ENCODE measurements at places on chromosomes 5 and 9.

DNA sequence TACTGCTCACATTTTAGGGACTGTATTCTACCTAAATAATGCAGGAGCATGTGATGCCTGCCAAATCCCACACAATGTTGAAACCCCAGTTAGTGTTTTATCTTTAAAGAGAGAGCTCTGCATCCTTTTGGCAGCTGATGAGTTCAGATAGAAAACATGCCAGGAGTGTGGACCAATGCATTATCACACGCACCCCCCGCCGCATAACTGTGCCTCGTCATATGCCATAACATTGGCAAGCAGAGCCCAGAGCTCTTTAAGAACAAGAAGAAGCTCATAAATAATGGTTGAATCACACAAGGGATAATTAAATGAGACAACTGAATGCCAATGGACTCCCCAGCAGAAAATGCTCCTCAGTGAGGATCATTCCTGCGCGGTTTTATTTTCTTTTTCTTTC lies 52.8 kb upstream of the RORB start:
- no peak for DNase-seq

DNA sequence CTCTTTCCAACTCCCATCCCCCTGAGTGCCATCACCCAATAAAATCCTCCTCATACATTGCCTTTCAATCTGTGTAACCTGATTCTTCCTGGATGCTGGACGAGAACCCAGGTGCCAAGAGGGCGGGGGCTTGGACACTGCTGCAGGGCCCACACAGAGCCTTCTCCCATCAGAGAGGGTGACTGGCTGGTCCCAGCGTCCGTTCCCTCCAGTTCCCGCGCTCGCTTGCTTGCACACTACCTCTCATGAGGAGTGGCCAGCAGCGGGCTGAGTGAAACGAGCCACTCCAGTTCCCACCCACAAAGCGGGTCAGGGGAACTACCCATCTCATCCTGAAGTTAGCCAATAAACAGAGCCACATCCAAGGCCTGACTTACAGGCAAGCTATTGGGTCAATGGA lies 602.6 kb upstream of the ADAMTS16 start:
- no peak for DNase-seq

GRCh38 chr9:5577225-5577624 lies 51.7 kb upstream of the RIC1 start:
- DNase-seq = no peak

GRCh38 chr9:113913426-113914195 lies 37.5 kb downstream of the ZNF618 start:
- DNase-seq = no peak

DNA sequence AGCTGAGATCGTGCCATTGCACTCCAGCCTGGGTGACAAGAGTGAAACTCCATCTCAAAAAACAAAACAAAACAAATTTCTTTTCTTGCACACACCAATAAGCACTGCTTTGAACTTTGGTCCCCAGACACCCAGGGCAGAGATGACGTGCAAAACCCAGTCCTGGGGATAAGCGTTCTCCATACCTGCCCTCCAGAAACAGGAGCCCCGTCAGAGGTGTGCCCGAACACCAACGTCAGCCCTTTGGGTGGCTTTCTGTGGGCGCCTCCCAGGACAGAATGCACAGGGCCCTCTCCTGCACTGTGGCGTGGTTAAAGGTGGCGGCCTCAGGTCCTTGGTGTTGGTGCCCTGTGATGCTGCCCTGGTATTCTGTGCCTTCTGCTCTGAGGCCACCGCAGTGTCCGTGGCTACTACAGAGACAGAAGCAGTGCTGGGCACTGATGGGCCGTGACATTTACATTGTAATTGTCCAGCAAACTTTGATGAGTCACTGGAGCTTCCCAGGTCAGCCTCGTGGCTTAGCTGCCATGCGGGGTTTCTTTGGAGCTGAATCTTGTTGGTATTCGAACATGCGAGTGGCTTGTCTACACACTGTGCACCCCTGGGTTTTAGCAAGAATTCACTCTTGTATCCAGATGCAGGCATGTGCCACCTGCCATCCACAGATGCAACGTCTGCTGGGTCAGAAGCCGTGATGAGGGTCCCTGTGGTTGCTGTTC lies 9.8 kb downstream of the PPP1R26 start:
- DNase-seq = no peak

- no peak for DNase-seq
These were observed 6.6 kb downstream of the C5orf52 start for GRCh38 chr5:157677931-157678330.

- DNase-seq = no peak
These were observed 274.3 kb upstream of the EFNA5 start for GRCh38 chr5:107945061-107945460.

GRCh38 chr5:122690266-122690665 lies 84.6 kb upstream of the SNX2 start:
- DNase-seq = no peak

DNA sequence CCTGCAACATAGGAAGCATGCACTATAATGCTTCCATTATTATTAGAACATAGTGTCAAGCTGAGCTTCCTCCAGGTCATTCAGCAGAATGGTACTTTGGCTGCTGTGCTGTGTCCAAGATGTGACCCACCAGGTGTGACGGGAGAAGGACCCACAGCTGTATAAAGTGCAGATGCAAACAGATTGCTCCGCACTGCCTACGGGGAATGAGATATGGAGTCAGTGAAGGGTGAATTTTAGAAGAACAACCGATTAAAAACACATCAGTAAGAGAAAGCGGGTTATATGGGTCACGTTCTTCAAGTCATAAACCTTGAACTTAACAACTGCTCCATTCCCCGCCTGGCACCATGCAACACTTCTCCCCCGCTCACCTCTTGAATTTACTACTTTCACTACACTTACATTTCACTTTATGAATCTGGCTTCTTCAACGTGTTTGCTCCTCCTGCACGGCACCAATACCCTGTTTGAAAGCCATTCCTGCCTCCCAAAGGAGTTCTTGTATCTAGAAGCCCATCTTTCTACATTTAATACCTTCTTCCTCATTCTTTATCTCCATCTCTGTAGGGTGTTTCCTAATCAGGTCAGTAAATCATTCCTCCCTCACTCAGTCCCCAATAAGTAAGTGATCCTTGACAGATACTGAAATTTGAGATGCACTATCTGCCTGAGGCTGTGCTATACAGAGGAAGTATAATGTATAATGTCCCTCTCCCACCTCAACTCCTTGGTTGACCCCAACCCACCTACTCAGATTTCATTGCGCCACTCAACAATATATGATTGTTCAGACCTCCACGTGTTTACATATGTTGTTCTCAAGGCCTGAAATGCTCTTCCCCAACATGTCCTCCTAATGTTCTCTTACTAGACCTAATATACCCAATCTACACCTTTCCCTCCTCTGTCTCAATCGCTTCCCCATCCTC lies 25.9 kb downstream of the BRINP1 start:
- no peak for DNase-seq

DNA sequence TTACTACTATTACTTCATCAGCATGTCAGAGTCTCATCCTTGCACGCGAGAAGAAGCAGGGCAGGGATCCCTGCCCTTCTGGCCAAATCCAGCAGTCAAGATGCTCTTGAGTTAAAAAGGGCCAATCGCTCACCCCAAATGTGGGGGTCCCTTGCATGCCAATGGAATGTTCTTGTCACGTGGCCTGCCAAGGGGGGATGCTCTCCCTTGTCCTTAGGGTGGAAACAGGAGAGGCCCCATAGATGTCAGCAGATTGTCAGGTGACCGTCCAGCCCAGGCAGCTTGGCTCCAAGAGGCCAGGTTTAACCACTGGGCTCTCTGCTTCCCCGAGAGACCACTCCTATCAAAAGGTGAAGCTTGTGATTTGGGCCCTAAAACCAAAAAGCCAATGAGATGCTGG lies 25.3 kb upstream of the DUSP1 start:
- DNase-seq = no peak

DNA sequence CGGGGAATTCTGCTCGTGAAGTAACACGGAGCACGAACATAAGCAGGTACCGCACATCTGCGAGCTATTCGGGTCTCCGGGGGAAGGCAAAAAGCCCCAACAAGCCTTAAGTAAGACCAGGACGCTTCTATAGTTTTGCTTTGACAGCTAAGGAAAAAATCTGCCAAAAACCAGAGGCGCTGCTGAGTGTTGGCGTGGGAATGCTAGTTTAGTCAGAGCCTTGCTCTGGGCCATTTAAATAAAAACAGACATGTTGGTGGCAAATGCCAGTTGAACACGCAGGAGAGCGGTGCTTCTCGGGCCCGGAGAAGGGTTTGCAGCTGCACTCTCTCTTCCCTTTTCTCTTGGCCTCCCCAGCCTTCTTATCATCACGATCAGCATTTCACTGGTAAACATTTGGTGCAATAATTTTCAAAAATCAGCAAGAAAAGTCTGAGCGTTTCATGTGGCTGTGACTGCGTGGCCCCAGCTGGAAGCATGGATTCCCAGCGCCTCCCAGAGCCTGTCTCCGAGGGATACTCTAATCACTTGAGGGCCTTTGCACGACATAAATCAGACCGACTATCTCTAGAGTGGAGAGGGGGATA lies 6.4 kb upstream of the NOTCH1 start:
- no peak for DNase-seq

- no peak for DNase-seq
These were observed 132.4 kb downstream of the MCTP1 start for GRCh38 chr5:95152535-95152934.

DNA sequence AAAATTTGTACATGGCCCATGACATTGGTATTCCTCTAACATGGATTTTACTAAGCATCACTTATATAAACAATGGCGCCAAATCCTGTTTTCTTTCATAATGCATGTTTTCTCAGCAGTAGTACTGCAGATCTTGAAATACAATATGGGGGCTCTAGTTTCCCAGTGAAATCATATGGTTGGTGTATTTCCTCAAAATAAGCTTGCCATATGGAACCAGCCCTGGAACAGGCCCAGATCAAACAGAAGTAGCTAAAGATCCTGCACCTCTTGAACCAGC lies 163.9 kb downstream of the ZNF608 start:
- no peak for DNase-seq

DNA sequence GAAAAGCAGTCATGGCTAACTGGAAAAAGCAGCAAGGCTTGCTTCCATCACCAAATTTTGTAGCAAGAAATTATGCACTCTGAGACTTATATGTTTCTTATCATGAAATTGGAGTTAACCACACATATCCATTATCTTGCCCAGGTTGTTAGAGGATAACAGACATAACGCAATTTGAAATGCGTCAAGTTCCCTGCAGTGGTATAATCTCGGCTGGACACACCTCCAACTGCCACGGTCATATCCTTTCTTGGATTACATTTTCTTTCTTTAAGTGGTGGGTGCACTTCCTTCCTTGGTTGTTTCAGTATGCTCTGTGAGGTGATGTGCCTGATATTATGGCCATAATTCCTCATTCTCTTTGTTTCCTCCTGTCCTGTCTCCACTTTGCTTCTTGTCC lies 695.0 kb upstream of the DMAC1 start:
- no peak for DNase-seq

- DNase-seq = no peak
These were observed 24.6 kb upstream of the CER1 start for GRCh38 chr9:14747111-14747510.

- no peak for DNase-seq
These were observed 6.4 kb downstream of the B4GALT7 start for GRCh38 chr5:177606071-177607051.

GRCh38 chr5:123444016-123444415 lies 20.8 kb upstream of the CEP120 start:
- DNase-seq = no peak

DNA sequence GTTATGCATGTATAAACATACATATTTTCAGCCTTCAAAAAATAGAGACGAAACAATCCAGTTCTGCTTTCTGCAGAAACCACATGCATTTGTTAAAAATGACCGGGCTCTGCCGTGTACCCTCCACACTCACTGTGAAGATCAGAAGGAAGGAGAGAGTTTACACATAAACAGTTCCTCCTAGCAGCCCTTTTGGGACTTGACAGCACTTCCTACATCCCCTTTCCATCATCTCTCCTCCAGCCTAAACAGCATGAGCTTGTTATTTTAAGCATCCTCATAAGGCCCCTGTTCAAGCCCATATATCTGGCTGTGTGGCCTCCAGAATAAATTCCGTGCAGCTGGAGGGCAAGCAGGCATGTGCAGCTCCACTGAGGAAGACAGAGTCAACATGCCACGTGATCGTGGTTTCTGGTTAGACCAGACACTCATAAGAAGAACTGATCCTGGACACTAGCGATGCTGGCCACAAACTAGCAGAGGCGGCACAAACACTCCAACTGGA lies 42.2 kb downstream of the NIPAL4 start:
- DNase-seq = no peak
